Stimulated activated naive CD4-positive, alpha-beta T cell treated with Interleukin-2 at 50 U/mL for 16 hours (primary cell): ENCODE measurements at places on chromosomes 6 and 20.

GRCh38 chr6:41193171-41193734 lies 7.7 kb downstream of the TREML2 start:
- DNase-seq, result no peak

DNA sequence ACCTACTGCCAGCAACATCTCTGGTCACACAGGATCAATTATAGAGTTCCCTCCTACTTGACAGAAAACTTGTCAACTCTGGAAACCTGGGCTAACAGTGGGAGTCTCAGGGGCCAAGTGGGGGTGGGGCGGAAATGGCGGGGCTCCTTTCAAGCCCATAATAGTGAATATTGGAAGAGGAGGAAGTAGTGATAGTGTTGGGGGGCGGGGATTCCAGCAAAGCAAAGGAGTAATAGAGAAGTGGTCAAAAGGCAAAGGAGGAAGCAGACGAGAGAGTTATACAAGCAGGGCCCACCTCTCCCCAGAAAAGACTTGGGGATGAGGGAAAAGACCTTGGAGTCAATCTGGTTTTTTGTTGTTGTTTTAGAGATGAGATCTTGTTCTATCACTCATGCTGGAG lies 2.1 kb downstream of the DEF6 start:
- DNase-seq, result peak; percentile 12

DNA sequence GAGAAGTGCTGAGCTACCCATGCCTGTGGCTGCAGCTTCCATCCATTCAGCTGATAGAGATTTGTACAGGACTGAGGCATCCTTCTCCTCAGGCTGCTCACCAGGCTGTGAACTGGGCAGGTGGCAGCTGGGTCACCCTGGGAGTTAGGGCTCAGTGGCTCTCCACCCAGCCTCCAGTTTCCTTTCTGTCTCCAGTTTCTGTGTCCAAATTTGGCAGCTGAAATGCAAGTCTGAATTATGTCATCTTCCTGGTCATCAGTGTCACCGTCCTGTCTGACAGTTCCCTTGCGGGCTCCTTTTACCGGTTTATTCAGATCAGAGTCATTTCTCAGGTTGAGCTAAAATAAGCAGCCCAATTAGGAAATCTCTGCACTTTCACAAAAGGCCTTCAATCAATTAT lies 93.3 kb downstream of the EDN1 start:
- no peak for DNase-seq

GRCh38 chr20:49219091-49219923 lies at the start of gene DDX27:
Gene DDX27 (plus strand): TSS chr20:49219416. CDS start chr20:49219449, 33 bp downstream.
- DNase-seq, result peak; percentile 95

- peak; percentile 28 for DNase-seq
Observed at GRCh38 chr6:170516783-170517616, 36.1 kb downstream of the PSMB1 start.
